ENCODE measurements at places on chromosomes 13 and 19.

- no peak for DNase-seq
These were observed 49.4 kb downstream of the SACS start for GRCh38 chr13:23384111-23384510.

DNA sequence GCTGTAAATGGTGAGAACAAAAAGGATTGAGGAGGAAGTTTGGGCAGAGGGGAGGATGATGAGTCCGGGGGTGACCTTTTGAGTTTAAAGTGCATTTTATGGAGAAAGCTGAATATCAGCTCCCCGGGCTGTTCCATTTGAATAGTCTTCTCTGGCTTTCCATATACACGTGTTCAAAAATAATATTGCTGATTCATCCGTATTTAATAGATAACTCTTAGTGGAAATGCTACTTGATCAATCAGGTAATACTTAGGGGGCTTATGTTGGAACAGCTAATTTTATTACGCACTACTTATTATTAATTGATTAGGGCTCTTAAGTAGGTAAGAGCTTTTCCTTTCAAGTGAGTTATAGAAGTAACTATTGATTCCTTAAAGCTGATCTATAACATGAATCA, 76.4 kb downstream of the ERCC5 start:
- DNase-seq = no peak

GRCh38 chr19:14495672-14496028, 277 bp downstream of the GIPC1 start:
- peak; percentile 9 for DNase-seq

DNA sequence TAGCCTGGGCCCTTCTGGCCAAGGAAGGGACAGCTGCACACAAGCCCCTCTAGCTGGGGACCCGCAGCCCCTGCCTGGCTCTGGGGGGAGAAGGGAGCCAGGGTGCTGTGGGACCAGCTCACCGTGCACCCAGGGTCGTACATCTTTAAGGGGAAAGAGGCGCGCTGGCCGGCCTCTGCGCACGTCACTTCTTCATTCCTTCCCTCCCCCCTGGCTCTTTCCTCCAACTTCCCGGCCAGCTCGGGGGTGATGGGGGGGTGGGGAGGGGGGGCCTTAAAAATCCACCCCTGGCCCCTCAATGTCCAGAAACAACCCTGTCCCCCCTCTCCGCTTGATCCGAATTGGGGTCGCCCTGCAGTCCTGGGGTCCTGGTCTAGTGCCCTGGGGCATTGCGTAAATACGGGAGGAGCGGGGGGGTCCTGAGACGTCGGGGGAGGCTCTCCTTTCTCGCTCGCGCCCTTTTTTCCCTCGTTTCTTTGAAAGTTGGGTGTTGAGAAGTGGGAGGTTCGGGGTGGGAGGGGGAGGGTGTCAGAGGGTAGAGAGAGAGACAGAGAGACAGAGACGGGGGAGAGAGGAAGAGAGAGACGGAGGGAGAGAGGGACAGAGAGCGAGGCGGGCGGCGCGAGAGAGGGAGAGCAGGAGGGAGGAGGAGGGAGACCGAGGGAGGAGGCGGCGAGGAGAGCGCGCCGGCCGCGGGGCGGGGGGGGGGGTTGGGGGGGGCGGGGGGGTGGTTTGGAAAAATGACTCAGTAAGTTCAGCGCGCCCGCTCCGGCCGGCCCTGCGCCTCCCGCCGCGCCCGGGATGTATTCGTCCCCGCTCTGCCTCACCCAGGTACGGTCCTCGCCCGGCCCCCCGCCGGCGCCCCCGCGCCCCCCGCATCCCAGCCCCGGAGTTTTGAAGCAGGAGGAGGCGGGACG, at the start of gene NFIC:
Gene NFIC (plus strand): TSS at position 748 of the 917 bp plus-strand sequence. CDS start 54 bp downstream, at position 802.
- peak; percentile 91 for DNase-seq

DNA sequence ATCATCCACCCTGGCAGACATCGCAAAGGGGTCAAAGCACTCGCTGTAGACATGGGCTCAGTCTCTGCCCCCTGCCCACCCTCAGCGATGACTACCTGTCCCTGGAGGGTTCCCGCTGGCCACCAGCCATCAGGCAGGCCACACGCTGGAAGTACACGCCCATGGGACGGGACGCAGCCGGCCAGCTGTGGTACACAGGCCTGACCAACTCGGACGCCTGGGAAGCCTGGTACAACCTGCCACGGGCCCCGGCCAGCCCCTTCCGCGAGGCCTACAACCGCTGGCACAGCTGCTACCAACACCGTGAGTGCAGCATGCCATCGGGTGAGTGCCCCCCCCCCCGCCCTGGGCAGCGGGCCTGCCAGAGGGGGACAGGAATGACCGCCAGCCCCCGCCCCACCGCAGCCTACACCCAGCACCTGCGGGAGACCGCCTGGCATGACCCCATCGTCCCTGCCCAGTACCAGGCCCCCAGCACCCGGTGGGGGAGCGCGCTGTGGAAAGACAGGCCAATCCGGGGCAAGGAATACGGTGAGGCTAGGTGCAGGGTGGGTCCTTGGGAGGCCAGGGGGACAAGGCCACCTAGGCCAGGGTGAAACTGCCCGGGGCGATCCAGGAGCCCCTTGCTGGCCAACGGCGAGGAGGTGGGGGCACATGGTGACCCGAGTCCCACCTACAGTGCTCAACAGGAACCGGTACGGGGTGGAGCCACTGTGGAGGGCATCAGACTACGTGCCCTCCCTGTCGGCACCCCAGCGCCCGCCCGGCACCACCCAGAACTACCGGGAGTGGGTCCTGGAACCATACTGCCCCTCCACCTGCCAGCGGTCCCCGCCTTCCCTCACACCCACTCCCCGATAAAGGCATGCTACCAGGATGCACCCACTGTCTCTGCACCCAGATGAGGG, 4.4 kb downstream of the TEKTIP1 start:
- no peak for DNase-seq
